ENCODE measurements at places on chromosomes 7 and 10.
A peak's percentile ranks its signal among the peaks of the same experiment; 100 is the strongest.

- peak; percentile 78 for DNase-seq
Measured at GRCh38 chr7:47651355-47652317, 69.7 kb upstream of the TNS3 start.

DNA sequence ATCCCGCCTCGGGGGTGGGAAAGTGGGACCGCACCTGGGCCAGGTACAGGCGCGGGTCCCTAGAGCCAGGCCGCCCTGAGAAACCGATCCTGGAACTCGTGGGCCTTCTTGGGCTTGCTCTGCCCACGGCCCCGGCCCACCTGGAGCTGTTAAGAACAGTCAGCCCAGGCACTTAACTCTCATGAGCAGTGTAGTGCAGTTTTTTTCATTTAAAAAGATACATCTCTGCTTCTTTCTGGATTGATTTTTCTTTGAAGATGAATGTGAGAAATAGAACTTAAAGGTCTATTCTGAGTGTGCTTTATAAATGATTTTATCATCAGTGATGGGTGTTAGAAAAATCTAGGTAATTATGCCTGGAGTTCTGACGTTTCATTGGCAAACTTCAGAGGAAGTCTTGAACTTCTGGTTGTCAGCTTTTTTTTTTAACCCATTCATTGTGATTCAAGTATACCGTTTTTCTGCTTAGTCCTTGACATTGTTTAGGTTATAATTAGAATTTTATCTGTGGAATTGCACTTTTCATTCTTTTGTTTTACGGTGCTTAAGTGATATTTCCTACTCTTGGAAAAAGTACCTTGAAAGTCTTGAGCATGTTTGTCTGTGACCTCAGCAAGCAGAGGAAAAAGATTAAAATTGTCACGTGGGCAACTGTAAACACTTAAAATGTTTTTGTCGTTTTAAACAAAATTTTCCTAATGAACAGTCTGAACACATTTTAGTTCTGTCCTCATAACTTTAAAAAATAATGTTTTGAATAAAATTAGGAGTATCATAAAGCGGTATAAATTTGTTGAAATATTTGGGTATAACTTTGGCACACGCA, 906 bp downstream of the CDK1 start:
- DNase-seq, result no peak

GRCh38 chr10:29756451-29756850, 121.7 kb upstream of the SVIL start:
- no peak for DNase-seq

- no peak for DNase-seq
Measured at GRCh38 chr10:78209970-78210369, 176.3 kb downstream of the RPS24 start.

DNA sequence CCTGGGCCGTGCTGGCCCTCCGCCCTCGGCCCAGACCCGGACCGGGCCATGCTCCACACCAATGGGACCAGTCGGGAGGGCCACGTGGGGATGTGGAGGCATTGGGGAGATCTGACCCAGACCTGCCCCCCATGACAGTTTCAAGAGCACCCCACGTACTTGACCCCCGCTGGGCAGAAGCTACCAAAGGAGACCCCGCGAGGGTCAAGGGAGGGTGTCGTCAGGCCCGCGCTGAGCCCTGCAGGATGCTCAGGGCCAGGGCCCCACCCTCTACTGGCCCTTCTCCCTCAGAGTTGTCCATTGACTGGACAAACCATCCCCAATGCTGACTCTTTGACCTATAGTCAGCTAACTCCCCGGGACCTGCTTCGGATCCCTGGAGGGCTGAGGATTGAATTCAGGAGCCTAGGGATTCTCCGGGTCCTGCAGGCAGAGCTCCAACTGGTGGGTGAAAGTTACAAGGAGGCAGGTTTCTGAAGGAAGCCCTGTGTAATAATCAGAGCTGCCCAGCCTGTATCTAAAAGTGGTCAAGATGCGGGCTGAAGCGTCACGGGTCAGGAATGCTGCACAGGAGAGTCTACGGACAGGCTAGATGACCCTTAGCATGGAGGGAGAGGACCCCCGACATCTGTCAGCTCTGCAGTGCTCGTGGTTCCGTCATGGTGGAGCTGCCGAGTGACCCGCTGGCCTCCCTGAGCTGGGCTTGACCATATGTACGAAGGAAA, 498 bp upstream of the CALHM2 start:
- DNase-seq, result peak; percentile 62

DNA sequence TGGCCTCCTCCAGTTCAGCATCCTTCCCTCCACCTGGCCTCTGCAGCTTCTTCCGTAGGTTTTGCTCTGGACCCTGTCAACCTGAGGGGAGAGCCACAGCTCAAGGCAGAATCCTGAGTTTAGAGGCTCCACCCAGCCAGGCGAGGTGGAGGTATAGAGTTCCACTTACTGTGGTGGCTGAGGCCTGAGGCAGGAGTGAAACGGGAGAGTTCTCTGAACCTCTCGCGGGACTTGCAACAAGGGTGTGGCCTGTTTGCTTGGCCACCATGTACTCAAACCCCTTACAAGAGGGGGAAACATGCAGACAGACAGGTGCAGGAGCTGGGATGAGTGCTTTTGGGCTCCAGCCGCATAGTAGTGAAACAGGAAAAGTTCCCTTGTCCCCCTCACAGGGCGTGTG, 154.0 kb upstream of the C7orf33 start:
- no peak for DNase-seq

GRCh38 chr10:118712930-118713634, 41.7 kb downstream of the CACUL1 start:
- DNase-seq, result no peak

DNA sequence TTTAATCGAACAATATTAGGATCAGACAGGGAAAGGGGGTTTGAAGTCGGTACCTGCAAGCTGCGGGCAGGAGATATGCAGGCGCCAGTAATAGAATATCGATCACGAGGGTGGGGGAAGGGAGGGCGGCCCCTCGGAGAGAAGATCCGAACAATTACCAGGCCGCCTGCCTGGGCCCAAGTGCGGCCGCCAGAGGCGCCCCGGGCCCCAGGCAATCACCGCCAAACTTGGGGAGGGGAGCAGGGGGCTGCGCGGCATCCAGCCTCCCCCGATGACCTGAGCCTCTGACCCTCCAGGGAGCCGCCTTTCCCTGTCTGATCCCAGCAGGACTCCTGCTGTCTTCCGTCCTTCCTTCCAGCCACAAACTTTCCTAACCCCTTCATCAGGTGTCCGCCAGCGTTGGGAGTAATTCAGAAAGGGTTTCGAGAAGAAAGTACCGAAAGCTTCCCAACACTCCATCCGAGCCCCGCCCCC, 1.1 kb downstream of the NKX1-2 start:
- no peak for DNase-seq

DNA sequence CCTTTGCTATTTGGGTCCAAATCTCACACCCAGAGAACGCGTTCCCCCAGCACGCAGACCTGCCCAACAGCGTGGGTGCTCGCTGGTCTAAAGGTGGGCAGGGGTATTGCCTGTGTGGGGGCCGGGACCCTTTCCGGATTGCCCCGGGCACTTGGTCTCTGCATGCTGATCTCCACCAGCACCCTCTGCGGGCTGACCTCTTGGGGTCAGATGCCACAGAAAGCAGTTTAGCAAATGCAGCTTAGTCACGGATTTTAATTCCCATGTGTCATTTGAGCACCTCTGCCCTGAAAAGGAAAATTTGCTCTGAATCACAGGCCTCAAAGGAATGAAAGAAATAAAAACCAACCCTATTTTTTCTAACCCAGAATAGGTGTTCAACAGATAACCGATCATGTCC, 46.7 kb downstream of the PKD1L1 start:
- no peak for DNase-seq

GRCh38 chr7:4744391-4745264, 30.8 kb upstream of the AP5Z1 start:
- DNase-seq, result peak; percentile 98

- no peak for DNase-seq
Measured at GRCh38 chr10:34567659-34568253, 247.3 kb downstream of the PARD3 start.

- DNase-seq, result no peak
Measured at GRCh38 chr7:30353532-30353931, 69.1 kb downstream of the ZNRF2 start.

GRCh38 chr10:114374053-114374791, 30.1 kb downstream of the AFAP1L2 start:
- DNase-seq, result no peak

DNA sequence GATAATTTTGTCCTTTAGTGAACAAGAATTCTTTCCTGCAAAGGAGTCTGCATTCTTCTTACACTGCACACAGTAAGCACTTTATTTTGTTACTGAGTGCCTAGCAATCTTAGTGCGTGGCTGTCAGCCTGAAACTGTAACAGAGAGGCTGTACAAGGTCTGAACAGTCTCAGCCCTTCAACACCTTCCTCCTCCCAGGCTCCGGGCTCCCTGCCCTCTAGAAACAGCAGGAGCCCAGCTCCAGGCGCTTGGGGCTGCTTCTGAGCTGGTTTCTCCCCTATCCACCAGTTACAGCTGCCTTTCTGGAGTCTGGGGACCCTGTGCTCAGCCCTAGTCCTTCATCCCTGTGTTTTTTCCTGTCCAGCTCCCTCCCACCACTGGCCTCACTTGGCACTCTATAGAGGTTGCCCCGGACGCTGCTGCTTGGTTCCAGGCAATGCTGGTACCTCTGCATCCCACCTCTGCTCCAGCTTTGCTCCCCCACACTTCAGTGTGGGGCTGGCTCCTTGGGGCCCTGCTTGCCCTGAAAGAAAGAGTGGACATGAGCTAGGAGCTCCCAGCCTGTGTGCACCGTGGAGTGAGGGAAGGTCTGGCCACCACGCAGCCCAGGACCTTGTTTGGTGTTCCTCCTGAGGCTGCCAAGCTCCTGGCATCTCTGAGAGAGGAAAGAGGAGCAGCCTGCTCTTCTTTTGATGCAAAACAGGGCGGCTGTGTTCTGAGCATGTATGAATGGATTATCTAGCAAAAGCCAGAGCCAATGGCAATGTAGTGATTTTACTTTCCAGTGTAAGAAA, 251.2 kb upstream of the GRB10 start:
- DNase-seq, result no peak

DNA sequence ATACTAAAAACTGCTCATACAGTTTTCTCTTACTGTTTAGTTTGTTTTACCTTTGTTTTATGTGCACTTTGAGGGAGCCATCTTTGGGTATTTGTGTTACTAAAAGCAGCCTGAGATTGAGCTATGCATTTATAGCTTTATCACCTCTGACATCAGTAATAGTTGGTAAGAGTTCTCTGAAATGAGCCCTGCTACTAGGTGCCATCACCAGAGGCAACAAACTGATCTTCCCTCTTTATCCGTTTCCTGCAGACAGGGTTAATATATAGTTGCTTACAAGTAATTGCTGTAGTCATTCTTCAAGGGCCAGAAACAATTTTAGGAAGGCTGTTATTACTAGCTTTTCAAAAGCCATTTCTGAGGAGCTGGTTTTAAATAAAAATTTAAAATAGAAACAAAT, 49.1 kb downstream of the KIF20B start:
- DNase-seq, result no peak

- DNase-seq, result no peak
Measured at GRCh38 chr7:155206318-155207020, 91.2 kb upstream of the INSIG1 start.

DNA sequence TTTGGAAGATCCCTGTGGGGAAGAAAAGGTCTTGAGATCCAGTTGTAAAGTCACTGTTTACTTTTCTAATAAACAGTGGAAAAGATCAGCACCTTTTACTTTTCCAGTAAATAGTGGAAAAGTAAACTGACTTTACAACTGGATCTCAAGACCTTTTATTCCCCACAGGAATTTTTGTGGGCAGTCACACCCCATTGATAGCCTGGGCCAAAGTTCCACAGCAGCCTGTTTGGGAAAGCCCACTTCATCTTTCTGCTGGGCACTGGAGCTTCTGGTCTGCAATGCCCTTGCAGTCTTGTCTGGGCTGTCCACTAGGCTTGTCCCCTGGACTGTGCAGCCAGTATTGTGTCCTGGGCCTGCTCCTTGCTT, 50.2 kb downstream of the ADCY1 start:
- no peak for DNase-seq

- DNase-seq, result no peak
Measured at GRCh38 chr7:30306976-30307375, 22.6 kb downstream of the ZNRF2 start.

DNA sequence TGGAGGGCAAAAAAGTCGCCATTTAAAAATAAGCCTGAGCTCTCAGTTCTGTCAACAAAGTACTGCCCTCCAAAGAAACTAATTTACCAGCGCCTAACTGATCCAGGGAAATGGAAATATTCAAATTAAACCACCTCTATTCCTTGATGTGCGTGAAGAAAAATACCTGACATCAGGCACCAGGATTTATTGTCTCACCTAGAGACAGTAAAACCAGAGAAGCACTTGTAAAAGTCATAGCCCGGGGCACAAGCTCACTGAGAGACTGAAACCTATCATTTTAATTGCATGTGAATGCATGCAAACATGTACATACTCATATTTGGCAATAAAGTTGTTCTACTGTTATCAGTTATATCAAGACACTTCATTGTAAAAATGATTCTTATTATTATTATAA, 147.3 kb upstream of the VSTM2A start:
- no peak for DNase-seq

- no peak for DNase-seq
Measured at GRCh38 chr7:115676080-115676479, 354.5 kb downstream of the TFEC start.

DNA sequence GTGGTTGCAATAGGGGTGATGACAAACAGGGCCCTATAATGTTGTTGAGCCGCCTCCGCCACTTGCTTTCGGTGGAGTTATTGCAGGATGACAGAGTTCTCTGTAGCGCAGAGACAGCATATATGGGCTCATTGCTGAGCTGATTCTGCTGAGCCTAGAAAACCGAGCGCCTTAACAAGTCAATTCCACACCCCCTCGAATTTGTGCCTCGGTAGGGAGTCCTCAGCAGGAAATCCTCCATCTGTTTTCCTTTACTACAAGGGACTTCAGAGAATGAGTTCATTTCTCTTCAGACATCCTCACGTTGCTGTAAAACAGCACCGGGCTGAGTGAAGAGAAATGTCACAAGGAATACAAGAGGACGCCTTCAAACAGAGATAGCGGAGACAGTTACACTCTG, 90.7 kb upstream of the KIAA1217 start:
- DNase-seq, result no peak

DNA sequence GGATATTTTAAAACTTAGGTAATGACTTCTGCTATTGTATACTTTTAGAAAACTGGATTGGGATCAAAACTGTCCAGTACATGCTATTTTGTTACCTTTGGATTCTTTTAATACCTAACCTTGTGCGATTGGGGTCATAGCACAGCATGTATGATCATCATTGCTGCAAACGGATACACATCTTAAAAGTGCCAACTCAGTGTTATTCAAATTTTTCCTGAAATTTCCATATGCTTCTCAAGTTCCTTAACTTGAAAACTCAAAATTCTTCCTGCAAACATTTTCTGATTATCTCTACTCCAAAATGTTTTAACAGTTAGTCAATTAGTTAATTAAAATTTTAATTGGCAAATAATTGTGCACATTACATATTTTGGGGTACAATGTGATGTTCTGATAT, 147.5 kb downstream of the PCDH15 start:
- DNase-seq, result no peak

GRCh38 chr10:76491216-76491615, 1059.8 kb downstream of the LRMDA start:
- no peak for DNase-seq

- DNase-seq, result no peak
Measured at GRCh38 chr7:105878746-105879605, 2.6 kb upstream of the ATXN7L1 start.
